AG20443 (cell line): ENCODE measurements at places on chromosomes 6 and 20.
A peak's percentile ranks its signal among the peaks of the same experiment; 100 is the strongest.

- no peak for DNase-seq
These were observed 55.0 kb downstream of the PROKR2 start for GRCh38 chr20:5261763-5262162.

DNA sequence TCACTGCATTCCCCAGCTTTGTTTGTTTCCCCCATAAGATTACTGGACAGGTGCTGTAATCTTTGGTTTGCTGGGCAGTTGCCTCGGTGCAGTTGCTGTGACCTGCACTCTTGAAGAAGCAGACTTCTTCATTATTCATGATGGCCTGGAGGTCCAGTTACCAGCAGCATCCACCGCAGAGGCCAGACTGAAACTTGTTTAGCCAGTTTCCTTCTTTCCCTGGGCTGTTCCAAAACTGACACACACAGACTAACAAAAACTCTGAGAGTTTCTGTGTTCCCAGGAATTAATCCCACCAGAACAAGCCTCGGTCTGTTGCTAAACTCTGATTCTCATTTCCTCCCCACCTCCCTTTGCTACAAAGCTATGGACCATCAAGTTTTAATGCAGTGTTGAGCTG is 144.1 kb downstream of the QRSL1 start:
- no peak for DNase-seq

- peak; percentile 33 for DNase-seq
These were observed 31.4 kb downstream of the AFDN start for GRCh38 chr6:167858086-167858591.

- DNase-seq = no peak
These were observed 30.2 kb downstream of the PHACTR3 start for GRCh38 chr20:59634435-59635005.

DNA sequence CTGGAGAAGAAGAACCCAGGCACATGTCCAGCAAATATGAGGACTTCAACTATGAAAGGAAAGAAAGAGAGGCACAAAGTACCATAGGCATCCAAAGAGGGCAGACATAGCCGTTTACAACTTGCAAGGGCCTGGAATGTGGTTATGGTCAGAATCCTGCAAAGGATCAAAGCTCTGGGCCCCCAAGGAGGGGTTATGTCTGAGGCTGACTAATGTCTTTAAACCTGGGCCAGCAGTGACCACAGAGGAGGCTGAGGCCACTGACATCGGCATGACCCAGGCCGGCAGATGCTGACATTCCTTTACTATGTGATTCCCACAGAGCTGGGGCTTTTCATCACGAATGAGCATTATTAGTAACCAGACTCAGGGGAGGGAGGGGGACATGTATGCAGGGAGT is 861.1 kb downstream of the DHX35 start:
- DNase-seq = peak; percentile 92

DNA sequence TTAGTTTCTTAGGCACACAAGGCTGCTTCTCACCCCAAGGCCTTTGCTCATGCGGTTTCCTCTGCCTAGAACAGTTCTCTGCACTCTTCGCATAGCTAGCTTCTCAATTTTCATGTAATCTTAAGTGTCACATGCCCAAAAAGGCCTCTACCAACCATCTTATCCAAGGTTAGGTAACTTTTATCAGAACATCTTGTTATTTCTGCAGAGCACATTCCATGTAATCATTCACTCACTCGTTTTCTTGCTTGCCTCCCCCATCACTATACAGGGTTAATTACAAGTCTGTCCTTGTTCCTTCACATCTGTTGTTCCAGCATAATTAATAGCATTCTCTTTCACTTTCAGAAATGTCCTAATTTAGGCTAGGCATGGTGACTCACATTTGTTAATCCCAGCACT is 53.8 kb downstream of the NCOA6 start:
- DNase-seq = no peak

- no peak for DNase-seq
These were observed 247.8 kb downstream of the RNF144B start for GRCh38 chr6:18634912-18635311.

- no peak for DNase-seq
These were observed 503.2 kb downstream of the CDKAL1 start for GRCh38 chr6:21037453-21037852.

GRCh38 chr6:152232501-152233151 is 404.5 kb downstream of the SYNE1 start:
- peak; percentile 24 for DNase-seq

- DNase-seq = no peak
These were observed 110.7 kb upstream of the CITED2 start for GRCh38 chr6:139485185-139485584.

GRCh38 chr20:2698186-2698817 is 5.7 kb downstream of the EBF4 start:
- no peak for DNase-seq

- no peak for DNase-seq
These were observed 90.4 kb downstream of the TNFAIP3 start for GRCh38 chr6:137957471-137957870.
